ENCODE measurements at places on chromosomes 12 and 14.

GRCh38 chr14:85190251-85190650 lies 339.7 kb upstream of the FLRT2 start:
- no peak for DNase-seq

- DNase-seq: no peak
Observed at GRCh38 chr14:75514673-75515628, 7.3 kb upstream of the BATF start.

DNA sequence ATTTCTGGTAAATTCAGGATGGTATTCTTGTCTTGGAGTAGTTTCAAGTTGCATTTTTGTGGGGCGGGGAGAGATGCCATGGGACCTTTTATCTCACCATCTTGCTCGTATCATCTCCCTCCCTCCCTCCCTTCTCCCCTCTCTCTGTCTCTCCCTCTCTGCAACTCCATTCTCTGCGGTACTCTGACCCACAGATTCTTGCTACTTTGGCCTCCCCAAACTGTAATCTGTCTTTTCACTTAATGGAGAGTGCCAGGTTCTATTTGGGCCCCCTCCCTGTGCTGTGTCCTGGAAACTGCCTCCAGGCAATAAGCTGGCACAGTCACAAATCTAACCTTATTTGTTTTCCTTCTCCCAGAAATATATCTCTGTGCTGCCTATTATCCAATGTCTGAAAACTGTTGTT lies 175.2 kb downstream of the PAWR start:
- no peak for DNase-seq

DNA sequence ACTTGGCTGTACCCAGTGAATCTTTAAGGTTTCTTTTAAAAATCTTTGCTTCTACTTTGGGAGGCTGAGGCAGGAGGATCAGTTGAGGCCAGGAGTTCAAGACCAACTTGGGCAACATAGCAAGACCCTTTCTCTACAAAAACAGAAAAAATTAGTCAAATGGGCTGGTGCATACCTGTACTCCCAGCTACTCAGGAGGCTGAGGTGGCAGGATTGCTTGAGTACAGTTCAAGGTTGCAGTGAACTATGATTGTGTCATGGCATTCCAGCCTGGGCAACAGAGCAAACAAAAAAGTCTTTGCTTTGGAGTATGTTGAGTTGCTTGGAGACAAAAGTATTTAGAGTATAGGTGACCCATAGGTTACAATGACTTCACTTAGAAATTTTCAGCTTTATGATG lies 6.2 kb upstream of the DDX55 start:
- no peak for DNase-seq

- DNase-seq: no peak
Observed at GRCh38 chr14:49479432-49479831, 106.7 kb downstream of the RPS29 start.

GRCh38 chr14:53531156-53531555 lies 378.0 kb upstream of the DDHD1 start:
- DNase-seq: no peak

DNA sequence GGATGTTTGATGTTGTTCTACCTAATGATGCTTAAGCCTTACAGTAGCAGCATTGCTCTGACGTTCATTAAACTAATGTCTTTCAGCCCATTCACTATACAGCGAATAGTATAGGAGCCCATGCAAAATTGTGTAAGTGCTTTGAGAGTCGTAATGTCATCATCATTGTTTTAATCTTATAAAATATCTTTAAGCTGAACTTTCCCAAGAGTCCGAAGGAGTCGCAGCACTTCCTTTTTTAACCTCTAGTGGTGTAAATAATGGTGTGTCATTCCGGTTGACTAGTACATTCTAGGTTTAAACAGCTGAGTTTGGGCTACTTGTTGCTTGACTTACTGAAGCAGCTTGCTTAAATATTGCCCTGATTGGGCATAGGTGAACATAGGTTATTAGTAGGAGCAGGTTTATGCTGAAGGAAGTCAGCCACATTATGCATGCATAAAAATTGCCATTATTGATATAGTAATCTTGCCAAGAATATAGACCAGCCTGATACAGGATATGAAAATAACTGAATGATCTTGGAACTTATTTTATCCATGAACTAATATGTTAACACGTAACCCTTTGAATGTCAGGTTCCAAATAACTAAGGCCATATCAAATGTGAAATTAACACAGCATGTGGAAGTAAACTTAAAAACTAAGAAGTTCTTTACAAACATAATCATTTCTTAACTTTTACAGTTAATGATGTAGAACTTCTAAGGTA lies 2.6 kb downstream of the WNK1 start:
- DNase-seq: no peak

- DNase-seq: no peak
Observed at GRCh38 chr12:83739607-83740006, 1052.9 kb downstream of the TMTC2 start.

DNA sequence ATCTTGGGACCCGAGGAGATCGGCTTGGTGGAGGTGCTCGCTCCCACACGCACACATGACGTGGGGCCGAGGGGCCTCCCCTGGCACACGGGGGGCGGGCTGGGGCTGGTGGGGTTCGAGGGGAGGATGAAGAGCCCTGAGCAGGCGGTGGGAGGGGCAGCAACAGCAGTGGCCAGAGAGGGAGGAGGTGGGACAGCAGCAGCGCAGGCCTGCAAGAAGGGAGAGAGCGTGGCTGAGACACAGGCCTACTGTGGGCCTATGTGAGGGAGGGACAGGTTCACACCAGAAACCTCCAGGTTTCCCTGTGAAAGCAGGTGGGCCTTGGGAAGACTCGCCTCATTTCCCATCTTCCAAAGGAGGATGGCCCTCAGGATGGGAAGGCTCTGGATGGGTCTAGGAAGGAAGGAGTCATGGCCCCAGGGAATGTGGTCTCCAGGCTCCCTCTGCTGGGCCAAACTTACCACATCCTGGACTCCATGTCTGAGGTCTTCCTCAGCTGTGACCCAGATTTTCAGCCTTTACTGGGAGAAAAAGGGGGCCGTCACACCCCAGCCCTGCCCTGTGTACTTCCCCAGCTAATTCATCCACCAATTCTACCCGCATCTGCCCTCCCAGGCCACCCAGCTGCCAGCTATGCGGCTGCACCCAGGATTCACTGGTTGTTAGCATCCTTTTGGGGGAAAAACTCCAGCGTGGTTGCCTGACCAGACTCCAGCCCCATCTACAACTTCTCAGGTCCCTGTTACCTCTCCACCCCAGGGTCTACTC lies 2.8 kb downstream of the PIANP start:
- no peak for DNase-seq

- DNase-seq: no peak
Observed at GRCh38 chr12:57892232-57892972, 45.9 kb upstream of the CTDSP2 start.

GRCh38 chr14:95254288-95254687 lies 65.4 kb downstream of the CLMN start:
- DNase-seq: no peak

GRCh38 chr12:51917746-51918453 lies 10.6 kb downstream of the ACVRL1 start:
- DNase-seq: no peak

GRCh38 chr12:71763677-71764379 lies 9.2 kb downstream of the RAB21 start:
- no peak for DNase-seq

DNA sequence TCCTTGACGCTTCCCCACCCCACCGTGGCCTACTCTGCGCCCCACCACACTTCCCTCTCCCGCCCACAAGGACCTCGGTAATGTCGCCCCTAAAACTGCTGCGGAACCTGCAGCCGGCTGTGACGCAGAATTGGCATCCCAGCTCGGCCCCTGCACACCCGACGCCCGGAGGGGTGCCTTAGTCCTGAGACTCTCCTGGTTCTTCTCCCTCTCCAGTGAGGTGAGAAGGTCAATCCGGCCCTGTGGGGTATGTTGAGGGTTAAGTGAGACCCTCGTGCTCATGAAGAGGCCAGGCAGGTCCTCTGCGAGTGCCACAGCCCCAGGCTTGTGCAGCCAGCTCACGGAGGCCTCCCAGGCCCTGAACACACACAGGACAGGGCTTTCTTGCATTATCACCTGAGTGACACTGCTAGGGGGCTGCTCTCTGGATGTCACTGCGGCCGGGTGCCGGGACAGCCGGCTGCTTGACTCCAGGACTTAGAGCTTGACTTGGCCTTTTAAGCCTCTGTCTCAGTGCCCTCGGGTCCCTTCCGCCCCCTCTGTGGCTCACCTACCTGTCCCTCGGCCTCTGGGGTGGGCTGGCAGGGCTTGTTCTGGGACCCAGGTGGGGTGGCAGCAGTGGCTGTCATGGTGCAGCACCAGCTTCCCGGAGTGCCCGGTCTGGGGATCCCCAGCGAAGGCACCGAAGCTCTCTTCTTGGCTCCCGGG lies 106.9 kb upstream of the C14orf180 start:
- no peak for DNase-seq

DNA sequence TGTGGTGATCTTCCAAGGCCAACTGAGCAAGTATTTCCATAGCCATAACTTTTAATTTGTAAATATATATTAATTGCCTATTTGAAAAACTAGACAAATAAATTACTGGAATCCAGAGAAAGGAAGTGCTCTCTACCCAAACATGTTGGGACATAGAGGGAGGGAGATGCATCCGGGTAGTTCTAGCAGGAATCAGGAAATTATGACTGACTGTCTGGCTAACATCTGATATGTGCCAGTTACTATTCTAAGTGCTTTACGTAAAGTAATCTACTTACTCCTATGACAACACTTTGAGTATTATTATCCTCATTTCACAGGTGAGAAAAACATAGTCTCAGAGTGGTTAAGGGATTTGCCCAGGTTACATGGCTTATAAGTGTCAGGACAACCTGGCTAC lies 147.7 kb upstream of the VASH1 start:
- DNase-seq: no peak

GRCh38 chr14:70597731-70598130 lies 2.7 kb downstream of the MED6 start:
- no peak for DNase-seq

- no peak for DNase-seq
Observed at GRCh38 chr14:76881348-76881747, 55.1 kb downstream of the LRRC74A start.

DNA sequence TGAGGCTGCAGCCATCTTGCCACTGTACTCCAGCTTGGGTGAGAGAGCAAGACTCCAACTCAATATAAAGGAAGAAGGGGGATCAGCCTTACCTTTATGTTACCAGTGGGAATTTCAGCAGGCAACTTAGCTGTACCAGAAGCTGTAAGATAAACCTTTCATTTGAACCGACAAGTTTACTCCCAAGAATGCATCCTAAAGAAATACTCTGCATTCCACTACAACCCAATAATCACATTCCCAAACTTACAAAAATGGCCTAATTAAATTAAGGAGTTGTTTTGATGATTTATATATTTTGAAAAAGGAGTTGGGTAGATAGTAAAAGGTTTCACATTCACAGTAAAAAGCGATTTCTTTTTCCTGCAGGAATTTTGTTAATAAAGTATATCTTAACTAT lies 241.4 kb downstream of the TTC8 start:
- DNase-seq: no peak
